Vagina (tissue), 2 donors: ENCODE measurements at places on chromosomes 5 and 9.

- no peak for DNase-seq
Measured at GRCh38 chr5:37808945-37809344, 30.9 kb downstream of the GDNF start.

DNA sequence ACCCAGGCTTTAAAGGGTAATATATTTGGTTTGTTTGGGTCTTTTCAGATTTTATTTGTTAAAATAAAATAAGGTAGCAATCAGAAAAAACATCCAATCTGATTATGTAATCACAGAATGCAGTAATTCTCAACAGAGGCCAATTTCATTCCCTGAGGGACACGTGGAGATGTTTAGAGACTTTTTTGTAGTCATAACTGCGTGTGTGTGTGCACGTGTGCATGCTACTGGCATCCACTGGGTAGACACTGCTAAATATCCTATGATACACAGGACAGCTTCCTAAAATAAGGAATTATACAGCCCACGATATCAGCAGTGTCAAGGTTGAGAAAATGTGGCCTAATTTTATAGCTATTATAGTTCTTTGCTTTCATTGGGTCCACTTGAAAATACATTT, 180.8 kb upstream of the KLF9 start:
- no peak for DNase-seq

- DNase-seq: no peak
Measured at GRCh38 chr5:129747572-129748407, at the start of gene MINAR2. MINAR2 (plus strand) TSS chr5:129748094; CDS start chr5:129748191, 97 bp downstream.

- DNase-seq: no peak
Measured at GRCh38 chr9:95018099-95018936, 291.8 kb downstream of the AOPEP start.

DNA sequence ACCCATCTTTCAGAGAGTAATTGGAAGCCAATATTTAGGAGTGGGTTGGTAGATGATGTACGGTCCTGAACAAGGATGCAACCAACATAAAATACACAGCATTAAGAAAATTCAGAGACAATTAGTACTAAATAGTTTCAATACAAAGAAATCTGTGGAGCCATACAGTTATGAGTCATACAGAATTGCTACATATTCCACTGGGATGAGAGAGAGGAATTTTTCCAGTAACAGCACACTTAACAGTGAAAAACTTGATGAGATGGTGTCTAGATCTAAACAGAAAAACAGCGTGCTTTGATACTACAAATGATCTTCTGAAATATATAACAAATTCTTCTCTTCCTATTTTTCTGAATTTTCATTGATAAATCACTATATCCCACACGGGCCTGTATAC, 1999.3 kb upstream of the CDH9 start:
- no peak for DNase-seq

DNA sequence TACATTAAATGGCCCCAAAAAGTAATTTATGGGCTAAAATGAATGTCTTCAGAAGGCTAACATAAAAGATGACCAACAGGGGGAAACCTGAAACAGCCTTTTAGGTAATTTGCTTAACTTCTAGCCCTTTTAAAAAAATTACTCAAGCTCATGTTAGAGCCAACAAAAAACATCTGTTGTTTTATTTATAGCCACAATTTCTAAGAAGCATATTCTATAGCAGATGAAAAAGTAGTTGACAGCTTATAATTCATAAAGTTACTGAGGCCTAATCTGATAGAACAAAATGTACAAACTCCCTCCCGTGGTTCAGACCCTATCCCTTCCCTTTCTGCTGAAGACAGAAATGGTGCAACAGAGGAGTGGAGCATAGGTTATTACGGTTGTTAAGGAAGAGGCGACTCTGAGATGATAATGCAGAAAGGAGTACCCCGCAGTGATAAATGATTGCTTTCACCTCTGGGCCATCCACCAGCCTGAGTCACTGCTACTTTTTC, 46.1 kb downstream of the PIK3R1 start:
- DNase-seq: no peak

- DNase-seq: no peak
Measured at GRCh38 chr5:10278658-10279279, 28.7 kb downstream of the CCT5 start.

- no peak for DNase-seq
Measured at GRCh38 chr5:139985733-139986132, 57.4 kb downstream of the NRG2 start.

GRCh38 chr5:143955141-143955540, 143.2 kb downstream of the HMHB1 start:
- no peak for DNase-seq

DNA sequence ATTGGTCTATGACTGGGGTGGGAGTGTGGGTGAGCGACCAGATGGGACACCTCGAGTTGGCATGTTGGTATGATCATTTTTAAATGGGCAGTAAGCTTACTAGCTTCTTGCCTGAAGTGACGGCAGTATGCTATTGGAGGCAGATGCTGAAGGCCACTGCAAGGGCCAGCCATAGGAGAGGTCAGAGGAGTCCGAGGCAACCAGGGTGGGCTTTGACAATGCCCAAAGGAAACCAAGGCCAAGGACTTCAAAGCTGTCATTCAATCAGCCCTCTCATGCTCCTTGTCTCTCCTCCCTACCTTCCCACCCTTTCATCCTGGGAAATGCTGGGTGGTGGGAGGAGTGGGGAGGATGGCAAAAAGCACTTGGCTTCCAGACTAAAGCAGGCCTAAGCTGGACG, 57.1 kb upstream of the GLRX start:
- no peak for DNase-seq

- DNase-seq: no peak
Measured at GRCh38 chr5:107247427-107247826, 423.3 kb downstream of the EFNA5 start.

DNA sequence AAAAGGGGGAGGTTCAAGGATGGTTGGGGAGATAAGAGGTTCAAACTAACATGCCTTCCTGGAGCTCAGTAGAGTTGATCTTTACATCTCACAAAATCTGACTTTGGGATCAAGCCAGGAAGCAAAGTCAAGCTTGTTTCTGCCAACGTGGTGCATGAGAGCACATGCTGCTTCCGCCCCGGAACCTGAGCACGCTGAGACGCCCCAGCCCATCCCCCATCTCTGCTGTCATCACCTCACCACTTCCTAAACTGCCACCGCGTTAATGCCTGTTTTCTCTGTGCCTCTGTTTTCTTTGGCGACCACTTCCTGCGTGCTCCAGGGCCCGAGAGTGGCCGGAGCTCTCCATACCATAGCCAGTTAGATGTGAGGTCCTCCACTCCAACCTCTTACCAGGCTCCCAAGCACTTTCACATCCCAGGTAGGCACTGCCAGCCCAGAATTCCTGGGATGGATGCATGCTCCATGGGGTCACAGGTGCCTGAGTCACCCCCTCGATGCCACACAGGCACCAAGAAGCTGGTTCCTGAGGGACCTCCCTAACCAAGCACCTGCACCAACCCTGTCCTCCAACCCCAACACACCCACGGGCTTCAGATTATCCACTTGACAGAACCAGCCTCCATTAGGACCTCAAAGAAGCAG, 31.2 kb upstream of the AFAP1L1 start:
- DNase-seq: no peak

DNA sequence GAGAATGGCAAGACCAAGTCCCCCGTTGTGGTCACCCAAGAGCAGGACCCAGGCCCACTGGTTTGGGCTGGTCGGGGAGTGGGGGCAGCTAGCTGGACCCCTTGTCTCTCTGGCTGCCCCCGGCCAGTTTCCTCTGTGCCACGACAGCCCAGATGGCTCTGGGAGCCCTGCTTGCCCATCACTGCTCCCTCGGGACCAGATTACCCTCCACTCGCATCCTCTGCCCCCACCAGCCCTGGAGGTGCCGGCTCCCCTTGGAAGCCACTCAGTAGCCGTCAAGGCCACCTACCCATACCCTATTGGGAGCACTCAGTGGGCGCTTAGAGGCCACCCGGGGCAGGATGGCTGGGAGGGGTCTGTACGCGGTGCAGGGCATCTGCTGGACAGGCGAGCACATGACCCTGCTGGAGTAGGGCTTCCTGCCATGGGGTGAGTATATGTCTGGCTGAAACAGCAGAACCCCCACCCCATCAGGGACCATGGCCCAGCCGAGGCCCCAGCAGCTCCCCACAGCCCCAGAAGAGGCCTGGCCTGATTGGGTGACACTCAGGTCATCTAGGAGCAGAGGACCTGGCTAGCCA, 70.0 kb downstream of the ZNF354C start:
- DNase-seq: no peak

DNA sequence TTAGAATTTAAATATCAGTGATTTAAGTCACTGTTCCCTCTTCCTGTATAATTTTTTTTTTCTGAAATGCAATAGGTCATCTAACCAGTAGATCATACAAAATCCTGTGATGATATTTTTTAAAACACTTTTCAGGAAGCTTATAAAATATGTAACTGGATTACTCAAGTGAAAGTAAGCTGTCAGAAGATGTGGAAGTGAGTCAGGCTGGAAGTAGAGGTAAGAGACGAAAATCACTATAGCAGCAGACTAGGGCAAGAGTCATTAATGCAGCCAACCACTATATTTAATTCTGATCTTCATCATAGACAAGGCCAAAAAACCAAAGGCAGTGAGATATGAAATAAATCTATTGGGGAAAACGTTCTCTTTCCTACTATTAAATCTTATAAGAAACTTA, 65.7 kb upstream of the C6 start:
- DNase-seq: no peak

- DNase-seq: peak; percentile 81
Measured at GRCh38 chr9:127132921-127133647, 10.6 kb upstream of the ANGPTL2 start.

- DNase-seq: no peak
Measured at GRCh38 chr5:78519198-78519941, 129.2 kb downstream of the LHFPL2 start.

- DNase-seq: peak; percentile 62
Measured at GRCh38 chr5:82339792-82340191, 61.6 kb upstream of the RPS23 start.

- DNase-seq: no peak
Measured at GRCh38 chr5:113807427-113807991, 294.0 kb downstream of the YTHDC2 start.

- DNase-seq: no peak
Measured at GRCh38 chr9:98610211-98610610, 98.5 kb downstream of the GABBR2 start.

- DNase-seq: no peak
Measured at GRCh38 chr5:111234125-111234524, 9.9 kb downstream of the CAMK4 start.

- DNase-seq: no peak
Measured at GRCh38 chr9:4762108-4762885, 21.3 kb upstream of the AK3 start.

DNA sequence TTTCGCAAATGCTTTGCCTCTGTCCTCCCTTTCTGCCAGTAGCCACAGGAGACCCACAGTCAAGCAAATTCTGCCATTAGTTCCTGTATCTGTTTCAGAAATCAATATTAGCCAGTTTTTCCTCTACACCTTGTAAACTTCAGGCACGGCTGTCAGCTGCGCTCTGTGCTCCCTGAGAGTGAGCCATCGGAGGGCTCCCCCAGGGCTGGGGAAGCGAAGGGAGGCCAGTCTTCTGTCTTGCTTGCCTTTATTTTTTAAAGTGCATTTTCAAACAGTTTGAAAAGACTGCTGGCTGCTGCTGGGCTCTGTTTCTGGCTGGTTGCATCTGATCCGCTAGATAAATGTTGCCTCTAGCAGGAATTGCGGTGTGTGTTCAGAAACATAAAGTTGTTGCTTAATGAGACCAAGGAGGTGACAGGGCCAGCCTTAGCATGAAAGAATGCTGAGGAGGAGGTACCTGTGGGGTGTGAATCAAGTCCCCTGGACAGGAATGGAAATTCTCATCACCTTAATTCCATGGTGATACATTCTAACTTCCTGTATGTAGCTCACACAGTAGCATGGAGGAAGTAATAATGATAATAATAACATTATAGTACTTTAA, 421.7 kb upstream of the KIF2A start:
- DNase-seq: no peak

GRCh38 chr9:74960561-74960960, 7.8 kb upstream of the C9orf40 start:
- no peak for DNase-seq

DNA sequence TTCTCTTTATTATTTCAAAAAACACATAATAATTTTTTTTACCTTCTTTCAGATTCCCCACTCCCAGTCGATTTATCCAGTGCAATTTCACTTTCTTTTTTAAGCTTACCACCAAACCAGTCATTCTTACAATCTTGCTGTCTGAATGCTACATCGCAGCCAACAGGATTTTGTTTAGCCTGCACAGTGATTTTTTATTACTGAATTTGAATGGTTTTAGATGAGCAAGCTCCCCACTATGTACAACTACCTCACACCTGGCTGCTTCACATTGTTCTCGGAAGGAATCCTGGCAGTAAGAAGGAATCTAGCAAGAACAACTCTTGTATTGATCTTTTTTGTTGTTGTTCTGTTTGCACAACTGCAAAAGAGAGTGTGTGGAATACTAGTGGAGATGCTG, 668.1 kb upstream of the WWC1 start:
- DNase-seq: no peak

DNA sequence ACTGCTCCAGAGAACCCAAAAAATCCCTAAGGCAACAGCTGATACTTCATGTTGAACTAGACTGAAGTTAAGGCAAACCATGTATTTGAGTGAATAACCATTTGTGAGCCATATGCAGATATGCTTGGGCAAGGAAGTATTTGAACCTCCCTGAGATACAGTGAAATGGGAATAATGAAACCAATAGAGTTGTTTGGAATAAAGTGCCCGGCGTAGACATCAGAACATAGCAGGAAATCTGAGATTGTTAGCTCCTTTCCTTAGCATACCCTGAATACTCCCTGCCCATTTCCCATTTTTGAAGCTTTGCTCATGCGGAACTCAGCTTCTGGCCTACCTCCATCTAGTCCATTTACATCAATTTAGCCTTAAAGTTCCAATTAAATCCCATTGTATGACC, 611.9 kb downstream of the EFNA5 start:
- no peak for DNase-seq

DNA sequence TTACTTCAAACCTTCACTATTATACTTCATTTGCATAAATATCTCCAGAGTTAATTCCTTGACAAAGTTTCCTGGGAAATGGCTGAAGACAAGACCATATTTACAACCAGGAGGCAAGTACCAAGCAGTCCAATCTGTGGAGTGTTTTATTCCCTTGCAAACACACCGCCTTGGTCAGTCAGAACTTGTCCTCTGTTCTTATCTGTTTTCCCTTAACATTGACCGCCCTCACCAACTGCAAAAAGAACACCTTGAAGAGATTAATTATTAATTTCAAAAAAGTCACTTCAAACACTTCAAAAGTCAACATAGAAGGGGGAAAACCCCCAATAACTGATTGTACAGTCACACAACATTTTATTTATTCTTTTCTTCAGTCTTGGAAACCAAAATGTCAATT, 269.0 kb upstream of the RGMB start:
- no peak for DNase-seq

DNA sequence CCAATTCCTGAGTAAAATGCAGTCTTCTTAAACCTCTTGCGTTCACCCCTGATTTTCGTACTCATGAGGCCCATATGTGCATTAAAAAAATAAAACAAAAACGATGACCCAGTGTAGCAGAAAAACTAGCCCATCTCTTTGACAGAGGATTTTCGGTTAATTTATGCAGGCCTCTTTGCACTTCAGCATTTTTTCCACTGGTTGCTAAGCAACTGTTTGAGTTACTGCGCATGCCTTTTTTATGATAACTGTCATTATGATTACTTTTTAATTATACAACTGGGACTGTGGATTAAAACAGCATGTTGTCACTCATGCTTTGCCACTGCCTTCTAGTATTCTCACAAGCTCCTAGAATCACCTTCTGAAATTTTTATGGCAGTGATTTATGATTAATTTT, 165.0 kb downstream of the SMARCA2 start:
- DNase-seq: no peak
